ENCODE measurements at places on chromosomes 6 and 20. TPM values are rescaled to one million over a fixed set of nuclear protein-coding genes. Genes with fewer than 3 reads are reported as not detected.

- no peak for DNase-seq
These were observed 295.5 kb upstream of the ZNF337 start for GRCh38 chr20:25992146-25992545.

DNA sequence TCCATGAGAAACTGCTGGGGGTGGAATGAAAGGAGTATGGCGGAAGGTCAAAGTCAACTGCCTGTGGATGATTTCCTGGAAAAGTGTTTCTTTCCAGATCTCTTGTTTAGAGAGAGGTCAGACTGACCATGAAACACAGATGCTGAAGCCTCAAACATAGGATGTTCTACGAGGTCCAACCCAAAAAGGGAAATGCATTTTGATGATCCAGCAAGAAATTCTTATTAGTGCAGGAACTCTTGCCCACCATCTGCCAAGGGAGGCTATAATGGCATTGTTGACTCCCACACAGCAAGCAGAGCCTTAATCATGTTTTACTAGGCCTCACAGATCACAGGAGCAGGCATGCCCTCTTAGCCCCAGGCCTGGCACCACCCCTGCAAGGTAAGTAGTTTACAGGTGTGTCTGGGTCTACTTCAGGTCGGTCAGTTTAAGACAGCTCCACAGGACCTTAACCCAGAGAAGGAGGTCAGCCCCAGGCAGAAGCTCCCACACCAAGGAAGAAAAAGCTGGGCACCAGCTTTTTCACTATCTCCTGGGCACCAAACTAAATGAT, 67.6 kb upstream of the CNKSR3 start:
- no peak for DNase-seq

DNA sequence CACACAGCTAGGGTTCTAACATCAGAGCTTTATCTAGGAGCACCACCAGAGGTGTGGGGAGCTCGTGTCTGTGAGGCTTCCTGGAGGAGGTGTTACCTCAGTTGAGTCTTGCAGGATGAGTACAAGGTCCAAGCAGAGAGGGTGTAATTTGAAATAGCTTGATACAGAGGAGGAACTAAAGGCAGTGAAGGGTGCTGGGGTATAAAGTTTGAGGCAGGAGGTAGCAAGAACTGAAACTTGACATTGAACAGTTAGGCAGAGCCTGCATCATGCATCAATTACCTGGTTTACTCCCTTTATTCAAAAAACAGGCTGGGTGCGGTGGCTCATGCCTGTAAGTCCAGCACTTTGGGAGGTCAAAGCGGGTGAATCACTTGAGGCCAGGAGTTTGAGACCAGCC, 241.2 kb downstream of the UST start:
- DNase-seq = no peak

DNA sequence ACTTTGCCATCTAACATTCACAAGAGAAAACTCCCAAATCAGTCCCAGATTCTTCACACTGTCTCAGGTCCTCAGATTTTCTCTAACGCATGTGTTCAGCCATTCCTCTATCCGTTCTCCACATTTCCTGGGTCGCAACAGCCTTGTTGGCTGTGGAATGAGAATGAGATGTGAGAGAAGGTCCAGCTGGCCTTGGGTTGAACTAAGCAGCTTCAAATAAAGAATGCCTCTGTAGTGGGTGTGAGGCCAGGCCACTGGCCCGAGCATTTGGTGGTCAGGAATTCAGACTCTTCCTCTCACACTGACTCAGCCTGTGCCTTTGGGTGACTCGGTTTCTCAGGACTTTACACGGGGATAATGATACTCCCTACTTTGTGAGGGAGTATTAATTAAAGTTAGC, 73.8 kb upstream of the CCN6 start:
- no peak for DNase-seq

Gene HLA-DOB
- total RNA-seq = not detected

Data from glutamatergic neuron (in vitro differentiated cells).